BJ (cell line): ENCODE measurements at places on chromosomes 13 and 19.

DNA sequence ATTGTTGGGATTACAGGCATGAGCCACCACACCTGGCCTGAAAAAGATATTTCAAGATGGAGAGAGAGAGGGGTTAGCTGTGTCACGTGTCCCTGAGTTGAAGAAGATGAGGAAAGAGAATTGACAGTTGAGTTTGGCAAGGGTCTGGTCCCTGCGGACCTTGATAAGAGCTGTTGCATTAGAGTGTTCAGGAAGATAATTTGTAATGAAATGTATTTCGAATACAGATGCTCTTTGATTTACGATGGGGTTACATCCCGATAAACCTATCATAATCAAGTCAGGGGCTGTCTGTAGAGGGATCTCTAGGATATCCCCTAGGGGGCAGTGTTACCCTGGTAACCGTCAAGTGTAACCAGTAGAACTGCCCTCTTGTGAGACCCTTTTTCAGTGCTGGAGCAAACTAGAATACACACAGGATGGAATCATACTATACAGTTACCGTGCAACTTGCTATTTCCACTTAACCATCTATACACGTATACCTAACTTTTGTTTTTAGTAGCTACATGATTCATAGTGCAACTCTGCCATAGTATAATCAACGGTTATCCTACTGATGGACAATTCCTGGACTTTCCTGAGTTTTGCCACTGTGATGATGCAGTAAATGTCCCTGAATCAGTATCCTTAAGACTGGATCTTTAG lies 1.5 kb upstream of the ELOF1 start:
- DNase-seq = no peak

DNA sequence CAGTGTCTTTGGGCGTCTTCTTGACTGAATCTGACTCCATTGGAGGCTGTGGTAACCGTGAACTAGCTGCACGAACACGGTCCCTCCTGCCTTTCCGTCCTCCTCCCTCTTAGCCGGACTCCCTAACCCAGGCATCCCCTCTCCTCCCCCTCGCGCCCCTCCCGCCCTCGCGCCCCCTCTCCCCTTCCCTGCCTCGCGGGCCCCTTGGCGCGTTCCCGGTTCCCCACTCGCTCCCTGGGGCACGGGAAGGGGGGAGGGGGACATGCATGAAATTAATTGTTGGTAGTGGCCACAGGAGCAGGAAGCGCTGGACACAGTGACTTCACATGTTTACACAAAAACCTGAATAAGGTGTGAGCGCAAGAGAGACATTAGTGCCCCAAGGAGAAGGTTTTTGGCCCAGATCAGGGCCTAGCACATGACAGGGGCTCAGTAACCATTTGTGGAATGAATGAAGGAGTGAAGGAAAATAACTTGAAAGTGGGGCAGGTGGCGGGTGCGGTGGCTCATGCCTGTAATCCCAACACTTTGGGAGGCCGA lies 279 bp downstream of the DMRTC2 start:
- no peak for DNase-seq

DNA sequence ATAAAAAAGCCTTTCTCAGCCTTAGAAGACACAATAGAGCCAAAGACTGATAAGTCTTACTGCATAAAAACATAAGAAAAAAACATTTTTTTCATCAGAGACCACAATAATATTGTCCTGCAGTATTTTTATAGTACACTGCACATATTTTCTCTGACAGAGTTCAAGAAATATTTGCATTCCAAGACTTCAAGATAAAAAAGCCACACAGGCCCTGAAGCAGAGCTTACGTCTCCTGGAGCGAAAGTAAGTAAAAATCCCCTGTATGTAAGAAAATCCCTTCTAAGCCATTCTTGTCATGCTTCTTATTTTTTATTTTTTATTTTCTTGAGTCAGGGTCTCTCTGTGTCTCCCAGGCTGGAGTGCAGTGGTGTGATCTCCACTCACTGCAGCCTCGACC lies 755.9 kb downstream of the LIG4 start:
- DNase-seq = no peak

GRCh38 chr19:15220833-15221232 lies 11.4 kb downstream of the EPHX3 start:
- no peak for DNase-seq

- no peak for DNase-seq
Observed at GRCh38 chr19:5078182-5078581, 109.3 kb downstream of the KDM4B start.

- no peak for DNase-seq
Observed at GRCh38 chr19:18220632-18221275, 5.5 kb downstream of the PDE4C start.

GRCh38 chr13:97911311-97912138 lies 42.0 kb upstream of the IPO5 start:
- DNase-seq = no peak
